Stimulated activated CD4-positive, alpha-beta T cell treated with anti-CD3 and anti-CD28 coated beads, TNF-alpha, amount 100 ng/mL, for 1 hour (primary cell): ENCODE measurements at places on chromosomes 2 and 18.

- no peak for DNase-seq
Measured at GRCh38 chr2:54613386-54613785, 110.1 kb upstream of the EML6 start.

- no peak for DNase-seq
Measured at GRCh38 chr2:68750592-68751396, 16.2 kb downstream of the ARHGAP25 start.

- DNase-seq: no peak
Measured at GRCh38 chr2:100919316-100919715, 82.8 kb upstream of the RPL31 start.

- DNase-seq: no peak
Measured at GRCh38 chr2:157732596-157732995, 103.9 kb upstream of the ACVR1C start.

DNA sequence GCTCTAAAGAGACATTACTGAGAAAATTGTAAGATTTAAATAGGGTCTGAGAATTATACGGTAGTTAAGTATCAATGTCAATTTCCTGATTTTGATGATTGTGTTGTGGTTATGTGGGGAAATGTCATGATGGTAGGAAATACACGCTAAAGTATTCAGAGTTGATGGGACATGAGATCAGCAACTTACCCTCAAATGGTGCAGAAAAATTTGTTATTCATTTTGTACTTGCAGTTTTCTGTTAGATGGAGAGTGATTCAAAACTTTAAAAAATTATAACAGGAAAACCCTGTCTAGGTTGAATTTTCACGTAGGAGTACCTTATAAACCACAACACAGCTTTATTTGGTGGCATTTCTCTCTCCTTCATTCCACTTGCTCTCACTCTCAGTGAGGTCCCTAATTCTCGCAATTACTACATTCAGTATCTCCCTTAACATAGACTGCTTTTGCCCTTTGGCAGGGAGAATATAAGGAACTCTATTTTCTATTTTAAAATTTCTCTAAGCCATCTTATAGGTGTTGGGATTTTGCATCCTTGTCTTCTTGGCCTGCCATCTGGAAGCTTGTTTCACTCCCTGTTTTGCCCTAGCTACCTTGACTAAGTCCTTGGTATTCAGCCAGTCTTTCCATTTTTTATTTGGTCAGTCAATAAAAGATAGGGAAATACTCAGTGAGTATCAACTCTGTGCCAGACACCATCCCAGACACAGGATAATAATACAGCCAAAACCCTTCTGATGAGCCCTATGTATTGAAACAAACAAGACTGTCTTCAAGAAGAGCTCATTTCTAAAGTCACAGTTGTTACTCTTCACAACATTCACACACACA is 550.6 kb upstream of the ACVR2A start:
- DNase-seq: no peak

DNA sequence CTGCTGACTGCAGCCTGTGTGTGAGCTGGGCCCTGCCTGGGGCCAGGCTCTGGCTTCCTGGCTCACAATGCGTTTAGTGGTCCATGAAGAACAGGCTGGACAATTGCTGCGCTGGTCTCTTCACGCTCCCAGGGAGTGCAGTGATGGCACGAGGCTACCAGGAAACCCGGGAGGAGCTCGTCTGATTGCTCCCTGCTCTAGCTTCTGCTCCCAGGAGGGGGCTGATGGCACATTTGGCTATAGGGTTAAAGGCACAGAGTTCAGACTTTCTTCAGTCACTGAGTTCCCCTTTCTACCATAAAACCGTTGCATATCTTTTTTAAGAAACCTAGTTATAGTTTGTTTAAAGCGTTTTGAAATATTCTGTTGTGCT is 60.1 kb downstream of the KCNF1 start:
- DNase-seq: no peak
